Renal cortical epithelial cell (primary cell): ENCODE measurements at places on chromosomes 5 and 9.

DNA sequence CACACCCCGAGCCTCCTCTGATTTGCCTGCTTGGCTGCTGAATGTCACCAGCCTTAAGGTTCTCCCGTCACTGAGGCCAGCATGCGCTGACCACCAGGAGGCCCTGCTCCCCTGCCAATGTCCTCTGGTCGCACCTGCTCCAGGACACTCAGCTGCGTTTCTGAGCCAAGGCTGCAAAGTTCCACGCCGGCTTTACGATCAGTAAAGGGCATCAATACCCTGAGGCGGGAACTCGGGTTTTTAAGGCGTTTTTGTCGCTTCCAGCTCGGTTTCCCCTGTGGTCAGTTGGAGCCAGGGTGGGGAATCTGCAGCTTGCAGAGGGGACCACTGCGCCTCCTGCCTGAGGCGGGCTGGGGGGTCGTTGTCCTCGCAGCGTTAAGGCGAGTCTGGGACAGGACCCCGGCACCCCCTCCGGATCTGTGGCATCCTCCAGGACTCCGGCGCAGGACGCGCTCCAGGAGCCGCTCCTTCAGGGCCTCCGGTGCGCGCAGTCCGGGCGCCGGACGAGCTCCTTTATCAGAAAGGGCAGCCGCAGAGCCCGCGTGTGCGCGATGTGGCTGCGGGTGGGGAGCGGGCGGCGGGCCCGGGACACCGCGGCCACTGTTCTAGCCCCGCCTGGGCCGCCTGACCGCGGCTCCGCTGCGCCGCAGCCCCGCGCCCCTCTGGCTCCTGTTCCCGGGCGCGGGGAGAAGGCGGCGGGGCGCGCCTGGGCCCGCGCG, 24.1 kb upstream of the FLT4 start:
- DNase-seq = no peak

DNA sequence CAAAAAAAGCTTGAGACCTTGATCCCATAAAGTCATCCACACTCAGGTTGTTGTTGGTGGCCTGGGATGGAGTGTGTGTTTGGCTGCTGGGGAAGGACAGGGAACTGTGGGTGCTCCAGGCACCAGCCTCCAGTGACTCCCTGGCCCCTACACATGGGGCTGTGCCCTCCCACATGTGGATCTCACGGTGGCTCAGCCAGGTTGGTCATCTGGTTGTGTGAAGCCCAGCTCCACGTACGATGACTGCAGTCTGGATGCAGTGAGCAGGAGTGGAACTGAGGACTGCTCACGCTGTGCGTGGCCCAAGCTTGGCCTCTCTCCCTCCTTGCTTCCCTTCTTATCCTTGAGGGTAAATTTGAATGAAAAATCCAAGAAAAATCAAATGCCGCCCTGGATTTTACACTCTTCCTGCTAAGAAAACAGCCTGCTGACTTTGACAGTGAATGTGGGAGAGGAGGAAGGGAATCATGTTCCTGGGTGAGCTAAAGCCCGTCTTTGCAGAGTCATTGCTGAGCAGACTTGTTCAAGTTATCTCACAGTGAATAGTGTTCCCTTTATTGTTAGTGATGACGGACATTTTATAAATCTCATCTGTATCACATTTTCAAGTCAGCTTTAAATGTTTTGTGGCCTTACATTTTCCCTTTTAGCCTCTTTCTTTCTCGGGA, 65.1 kb upstream of the CACNA1B start:
- no peak for DNase-seq

- DNase-seq = no peak
These were observed 159.5 kb downstream of the BAAT start for GRCh38 chr9:101225271-101225670.

GRCh38 chr9:69332067-69332685, 7.2 kb downstream of the ENTREP1 start:
- DNase-seq = no peak

DNA sequence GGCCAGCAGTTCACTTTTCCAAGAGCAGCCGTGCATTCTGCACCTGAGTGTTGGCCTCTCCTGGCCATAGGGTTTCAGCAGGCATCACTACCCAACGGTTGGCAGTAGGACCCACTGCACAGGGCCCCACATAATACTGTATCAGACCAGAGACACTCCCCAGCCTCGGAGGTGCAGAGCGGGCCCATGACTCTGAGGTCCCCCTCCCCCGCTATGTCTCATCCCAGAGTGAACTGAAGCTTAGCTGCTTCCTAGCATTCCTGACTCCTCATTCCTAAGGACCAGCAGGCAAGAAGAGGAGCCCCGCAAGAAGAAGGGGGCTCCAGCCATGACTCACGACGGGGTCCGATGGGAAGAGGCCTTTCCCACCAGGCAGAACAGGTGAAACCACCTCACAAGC, 67.2 kb downstream of the CAMSAP1 start:
- DNase-seq = no peak

DNA sequence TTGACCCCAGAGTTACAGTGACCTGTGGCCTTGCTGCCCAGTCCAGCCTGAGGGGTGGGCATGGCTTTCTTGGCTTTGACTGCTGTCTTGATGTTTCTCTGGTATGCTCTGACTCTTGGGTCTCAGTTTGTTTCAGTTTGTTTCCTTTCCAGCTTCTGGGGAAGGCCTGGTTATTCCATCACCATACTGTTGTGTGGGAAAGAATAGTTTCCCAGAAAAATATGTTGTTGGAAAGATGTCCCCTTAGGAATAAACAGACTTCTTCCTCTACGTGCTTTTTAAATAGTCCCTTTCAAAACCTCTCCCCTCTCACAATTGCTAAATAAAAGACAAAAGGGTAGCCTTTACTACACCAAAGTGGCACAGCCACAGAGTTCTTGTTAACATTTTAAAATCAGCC, 49.5 kb downstream of the EGFLAM start:
- no peak for DNase-seq

DNA sequence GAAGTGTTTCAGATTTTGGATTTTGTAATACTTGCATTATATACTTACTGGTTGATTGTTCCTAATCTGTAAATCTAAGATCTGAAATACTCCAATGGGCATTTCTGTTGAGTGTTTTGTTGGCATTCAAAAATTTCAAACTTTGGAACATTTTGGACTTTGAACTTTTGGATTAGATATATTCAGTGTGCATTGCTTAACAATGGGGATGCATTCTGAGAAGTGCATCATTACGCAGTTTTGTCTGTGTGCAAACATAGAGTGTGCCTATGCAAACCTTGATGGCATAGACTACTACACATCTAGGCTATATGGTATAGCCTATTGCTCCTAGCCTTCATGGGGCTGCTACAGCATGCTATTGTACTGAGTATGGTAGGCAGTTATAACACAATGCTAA, 325.4 kb downstream of the KDM4C start:
- DNase-seq = no peak

DNA sequence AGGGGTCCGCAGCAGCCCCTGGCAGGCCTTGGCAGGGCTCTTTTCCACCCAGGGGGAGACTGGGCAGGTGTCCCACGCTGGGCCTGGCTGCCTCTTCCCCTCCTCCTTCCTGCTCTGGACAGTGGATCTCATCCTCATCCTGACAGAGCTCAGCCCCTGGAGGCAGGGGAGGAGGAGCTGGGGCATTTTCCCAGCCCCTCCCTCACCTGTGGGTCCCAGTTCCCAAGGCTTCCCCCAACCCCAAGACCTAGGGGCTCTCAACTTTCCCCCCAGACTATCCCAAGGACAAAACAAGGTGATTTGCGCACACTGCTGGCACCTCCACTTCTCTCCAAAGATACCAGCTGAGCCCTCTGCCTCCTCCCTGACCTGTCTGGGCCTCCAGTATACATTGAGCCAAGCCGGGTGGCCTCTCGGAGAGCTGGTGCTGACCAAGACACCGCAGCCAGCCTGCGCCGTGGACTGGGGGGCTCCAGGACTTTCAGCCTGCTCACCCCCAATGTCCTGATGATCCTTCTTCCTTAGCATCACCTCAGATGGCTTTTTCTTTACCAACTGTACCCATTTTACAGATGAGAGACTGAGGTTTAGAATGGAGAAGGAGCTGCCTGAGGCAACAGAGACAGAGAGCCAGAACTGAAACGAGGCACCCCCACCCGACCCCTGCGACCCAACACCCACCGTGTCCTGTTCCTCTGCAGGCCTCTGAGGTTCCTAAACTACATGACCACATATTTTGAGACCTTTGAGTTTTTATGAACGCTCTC, 126.6 kb downstream of the BARX1 start:
- DNase-seq = no peak

- no peak for DNase-seq
These were observed 208.9 kb downstream of the GOLPH3 start for GRCh38 chr5:31965227-31965626.

DNA sequence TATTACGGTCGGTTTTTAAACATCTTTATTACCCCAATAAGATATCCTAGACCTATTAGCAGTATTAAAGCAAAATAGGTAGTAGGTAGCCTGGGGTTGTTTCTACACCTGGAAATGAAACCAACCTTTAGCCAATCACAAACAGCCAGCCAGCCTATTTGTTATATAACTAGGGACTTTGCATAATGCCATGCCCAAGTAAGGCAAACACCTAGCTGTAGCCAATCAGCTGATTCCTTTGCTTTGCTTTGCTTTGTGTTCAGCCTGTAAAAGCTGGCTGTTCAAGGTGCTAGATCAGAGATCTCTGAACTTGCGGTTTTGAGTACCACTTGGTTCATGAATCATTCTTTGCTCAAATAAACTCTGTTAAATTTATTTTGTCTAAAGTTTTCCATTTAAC, 46.5 kb upstream of the SETD9 start:
- DNase-seq = no peak

DNA sequence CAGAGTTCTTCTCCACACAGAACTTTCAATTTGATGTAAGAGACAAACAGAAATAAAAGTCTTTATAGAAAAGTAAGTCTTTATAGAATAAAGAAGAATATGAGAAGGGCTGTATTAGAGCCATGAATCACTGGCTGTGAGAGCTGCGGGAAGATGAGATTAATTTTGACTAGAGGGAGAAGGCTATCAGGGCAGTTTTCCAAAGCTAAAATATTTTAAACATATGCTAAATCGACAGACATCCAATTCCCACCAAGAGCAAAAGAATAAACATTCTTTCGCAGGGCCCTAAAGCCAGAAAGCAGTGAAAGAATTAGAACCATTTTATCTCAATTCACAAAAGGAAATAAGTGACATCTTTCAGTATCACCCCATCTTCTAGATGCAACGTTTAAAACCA, 208.3 kb upstream of the MAP3K1 start:
- no peak for DNase-seq

- no peak for DNase-seq
These were observed 603.6 kb upstream of the CLINT1 start for GRCh38 chr5:158462349-158463114.

- no peak for DNase-seq
These were observed 920.9 kb upstream of the CTNND2 start for GRCh38 chr5:12825163-12825562.

DNA sequence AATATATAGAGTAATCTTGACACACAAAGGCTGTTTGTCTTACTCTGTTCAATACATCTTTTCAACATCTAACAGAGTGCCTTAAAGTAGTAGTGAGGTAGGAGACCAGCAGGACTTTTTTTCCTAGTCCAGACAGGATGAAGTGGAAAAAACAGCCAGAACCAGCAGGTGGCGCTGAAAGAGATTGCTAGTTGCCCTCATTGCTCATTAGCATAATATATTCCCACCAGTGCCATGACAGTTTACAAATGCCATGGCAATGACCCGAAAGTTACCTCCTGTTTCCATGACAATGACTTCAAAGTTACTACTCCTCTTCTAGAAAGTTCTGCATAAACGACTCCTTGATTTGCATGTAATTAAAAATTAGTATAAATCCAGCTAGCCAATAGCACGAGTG, 387.4 kb downstream of the ACTL7B start:
- DNase-seq = peak; percentile 50

- peak; percentile 13 for DNase-seq
These were observed 72.5 kb downstream of the LIFR start for GRCh38 chr5:38483805-38484398.

DNA sequence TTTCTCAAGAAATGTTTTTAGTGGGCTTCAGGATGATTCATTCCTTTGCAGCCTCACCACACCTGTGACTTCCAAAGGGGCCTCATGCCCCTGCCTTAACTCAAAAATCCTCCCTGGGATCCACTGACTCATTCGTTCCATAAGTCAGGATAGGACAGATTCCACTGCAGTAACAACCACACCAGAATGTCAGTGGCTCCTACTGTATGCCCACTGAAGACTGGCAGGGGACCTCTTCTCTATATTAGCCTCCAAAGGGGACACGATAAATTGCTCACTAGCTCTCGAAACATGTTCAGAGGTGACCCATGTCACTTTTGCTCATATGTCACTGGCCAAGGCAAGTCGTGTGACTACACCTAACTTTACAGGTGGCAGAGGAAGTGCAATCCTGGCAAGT, 25.7 kb upstream of the LHX2 start:
- no peak for DNase-seq

DNA sequence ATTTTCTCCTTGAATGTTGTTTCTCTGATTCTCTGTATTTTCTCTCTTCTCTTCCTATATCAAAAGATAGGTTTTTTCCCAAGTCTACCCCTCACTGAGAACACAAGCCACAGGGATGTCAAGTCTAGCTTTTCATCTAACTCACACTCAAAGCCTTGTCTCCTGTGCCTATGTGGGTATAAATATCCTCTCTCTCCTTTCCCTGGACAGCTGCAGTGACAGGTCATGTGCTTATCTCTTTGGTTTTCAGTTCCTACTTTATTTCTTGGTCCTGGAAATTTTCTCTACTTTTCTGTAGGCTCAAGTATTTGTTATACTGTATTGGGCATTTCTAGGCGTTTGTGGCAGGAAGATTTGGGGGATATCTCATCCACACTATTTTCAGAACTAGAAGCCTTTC, 182.4 kb upstream of the MVB12B start:
- no peak for DNase-seq

DNA sequence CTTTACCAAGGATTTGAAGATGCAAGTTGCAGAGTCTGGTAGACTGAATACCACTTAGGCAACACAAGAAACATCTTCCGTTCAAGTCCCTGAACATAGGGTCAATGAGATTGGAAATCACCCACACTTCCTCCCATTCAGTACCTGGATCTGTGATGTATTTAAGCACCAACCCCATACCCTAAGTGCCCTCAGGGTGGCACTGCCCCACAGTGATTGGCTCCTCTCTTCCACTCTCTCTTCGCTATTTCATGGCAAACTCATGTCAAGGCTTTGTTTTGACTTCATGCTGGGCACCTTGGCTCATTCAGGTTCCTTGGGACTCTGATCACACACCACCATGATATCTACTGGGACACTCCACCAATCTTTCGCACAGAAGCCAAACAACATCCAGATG, 53.7 kb downstream of the GGTA1 start:
- no peak for DNase-seq

- DNase-seq = no peak
These were observed 45.1 kb upstream of the ROR2 start for GRCh38 chr9:91995000-91995655.

DNA sequence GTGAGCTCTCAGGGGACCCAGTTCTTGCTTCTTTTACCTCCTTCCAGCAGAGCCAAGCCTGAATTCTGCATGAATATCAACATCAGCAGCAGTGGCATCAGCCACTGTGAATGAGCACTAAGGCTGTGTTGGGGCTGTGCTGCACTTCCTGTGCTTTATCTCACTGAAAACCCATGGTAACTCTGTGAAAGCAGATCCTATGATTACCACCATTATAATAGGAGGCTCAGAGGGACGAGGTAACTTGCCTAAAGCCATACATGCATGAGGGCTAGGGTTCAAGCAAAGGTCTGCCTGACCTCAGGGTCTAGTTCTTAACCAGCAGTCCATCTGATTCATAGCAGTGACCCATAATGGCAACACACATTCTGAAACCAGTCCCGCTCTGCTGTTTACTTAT, 60.5 kb upstream of the RAPGEF1 start:
- no peak for DNase-seq

- DNase-seq = no peak
These were observed 35.5 kb downstream of the ADAM19 start for GRCh38 chr5:157540124-157540523.

GRCh38 chr9:133739408-133740280, 1.5 kb upstream of the SARDH start:
- DNase-seq = no peak
